Progenitor cell of endocrine pancreas (in vitro differentiated cells): ENCODE measurements at places on chromosomes 5 and 9.

- peaks cover 7% of the 10 kb centered on the region for H3K4me1 ChIP-seq
- no peaks in the 10 kb centered on the region for H3K36me3 ChIP-seq
- H3K27ac ChIP-seq: peak overlapping the region; percentile 34
- no peak overlapping the region for H3K4me3 ChIP-seq
These were observed 2.7 kb downstream of the BNC2 start for GRCh38 chr9:16867576-16868311.

- H3K27me3 ChIP-seq: peaks cover 40% of the 10 kb centered on the region
- DNase-seq: peak; percentile 15
- peak overlapping the region; percentile 75 for H3K27ac ChIP-seq
- peaks cover 8% of the 10 kb centered on the region for H3K4me1 ChIP-seq
These were observed 2.1 kb upstream of the GABRB2 start for GRCh38 chr5:161548487-161549094.

- no peak overlapping the region for H3K4me3 ChIP-seq
- no peaks in the 10 kb centered on the region for H3K36me3 ChIP-seq
- no peak overlapping the region for H3K27ac ChIP-seq
- no peak for DNase-seq
These were observed 132.6 kb downstream of the PLK2 start for GRCh38 chr5:58327289-58327688.

DNA sequence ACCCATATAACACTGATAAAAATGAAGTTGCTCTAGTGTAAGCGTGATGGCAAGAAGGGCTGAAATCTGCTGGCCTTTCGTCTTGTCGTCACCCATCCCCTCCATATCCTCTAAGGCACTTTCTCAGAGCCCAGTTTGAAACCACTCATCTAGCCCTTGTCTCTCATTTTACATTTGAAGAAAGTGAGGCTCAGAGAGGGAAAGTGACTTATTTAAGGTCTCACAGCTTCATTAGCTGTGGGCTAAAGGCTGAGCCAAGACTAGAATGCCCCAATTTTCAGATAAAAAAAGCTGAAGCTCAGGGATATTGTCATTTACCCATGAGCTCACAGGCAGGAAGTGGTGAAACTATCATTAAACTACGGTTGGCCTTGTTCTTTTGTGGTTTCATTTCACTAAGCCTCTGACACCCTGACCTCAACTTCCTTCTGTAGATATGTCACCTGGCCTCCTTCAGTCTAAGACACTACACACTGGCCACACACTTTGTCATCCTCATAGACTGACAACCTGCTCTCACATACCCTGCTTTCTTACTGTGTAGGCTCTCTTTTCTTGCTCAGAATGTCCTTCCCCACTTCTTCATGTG is 176.7 kb upstream of the DMAC1 start:
- H3K4me3 ChIP-seq: no peak overlapping the region
- H3K36me3 ChIP-seq: no peaks in the 10 kb centered on the region
- no peaks in the 10 kb centered on the region for H3K27me3 ChIP-seq
- peak overlapping the region; percentile 23 for H3K27ac ChIP-seq
- DNase-seq: no peak

DNA sequence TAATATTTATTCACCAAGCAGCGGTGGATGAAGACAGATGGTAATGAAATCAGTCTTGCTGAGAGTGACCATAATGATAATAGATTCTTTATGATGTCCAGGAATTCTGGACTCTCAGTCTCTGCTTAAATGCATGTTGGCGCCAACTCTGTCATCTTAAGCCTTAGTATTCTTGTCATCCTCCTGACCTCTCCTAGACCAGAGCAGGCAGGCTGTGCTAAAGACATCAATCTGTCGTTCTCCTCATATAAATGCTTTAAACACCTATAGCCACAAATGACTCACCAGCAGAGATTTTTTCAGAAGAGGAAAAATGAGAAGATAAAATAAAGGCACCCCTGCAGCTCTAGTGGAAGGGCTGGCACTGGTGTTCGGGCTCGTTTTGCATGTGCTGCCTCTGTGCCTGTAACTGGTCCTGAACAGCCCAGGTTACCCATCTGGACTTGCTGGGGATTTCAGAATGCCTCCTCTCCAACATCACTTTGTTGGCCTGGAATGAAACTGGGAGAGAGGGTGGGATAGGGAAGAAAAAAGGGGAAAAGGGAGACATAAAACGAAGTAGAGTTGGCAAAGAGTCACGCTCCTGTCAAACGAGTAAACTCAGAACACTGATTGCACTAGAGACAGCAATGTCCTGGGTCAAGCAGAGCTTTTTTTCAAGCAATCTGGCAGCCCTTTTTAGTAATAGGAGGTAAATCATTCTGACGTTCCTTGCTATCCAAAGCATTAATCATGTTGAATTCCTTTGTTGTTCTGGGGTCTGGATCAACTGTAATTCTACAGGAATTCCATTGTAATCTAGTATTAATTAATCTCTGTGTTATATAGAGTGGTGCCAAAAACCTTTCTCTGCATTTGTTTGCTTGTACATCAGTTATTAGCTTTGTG is 195.5 kb upstream of the CLINT1 start:
- H3K4me3 ChIP-seq: no peak overlapping the region
- H3K27me3 ChIP-seq: peaks cover 11% of the 10 kb centered on the region
- no peak for DNase-seq
- peak overlapping the region; percentile 19 for H3K27ac ChIP-seq
- H3K36me3 ChIP-seq: no peaks in the 10 kb centered on the region
- H3K4me1 ChIP-seq: peaks cover 17% of the 10 kb centered on the region

- H3K4me3 ChIP-seq: no peak overlapping the region
- no peak overlapping the region for H3K27ac ChIP-seq
- H3K4me1 ChIP-seq: no peaks in the 10 kb centered on the region
- peaks cover 1% of the 10 kb centered on the region for H3K36me3 ChIP-seq
- no peak for DNase-seq
These were observed 22.4 kb downstream of the LYRM7 start for GRCh38 chr5:131193106-131193505.

GRCh38 chr5:11797132-11797531 is 107.1 kb downstream of the CTNND2 start:
- no peak for DNase-seq
- no peaks in the 10 kb centered on the region for H3K27me3 ChIP-seq
- H3K27ac ChIP-seq: no peak overlapping the region
- H3K36me3 ChIP-seq: peaks cover 9% of the 10 kb centered on the region
- H3K4me3 ChIP-seq: no peak overlapping the region

DNA sequence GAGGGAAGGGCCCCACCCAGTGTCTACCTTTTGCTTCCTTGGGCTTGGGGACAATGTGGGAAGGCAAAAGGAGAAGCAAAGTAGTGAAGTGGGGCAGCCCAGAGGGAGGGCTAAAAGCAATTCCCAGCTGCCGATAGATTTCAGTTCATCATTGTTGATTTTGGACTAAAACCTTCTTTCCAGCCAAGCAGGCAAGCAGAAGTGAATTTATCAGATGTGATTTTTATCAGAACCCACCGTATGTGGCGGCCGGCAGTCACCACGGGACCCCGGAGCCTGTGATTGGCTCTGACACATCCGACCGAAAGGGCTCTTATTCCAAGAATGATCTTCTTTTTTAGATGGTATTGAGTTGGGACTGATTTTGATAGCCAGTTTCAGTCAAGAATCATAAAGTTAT is 559.9 kb downstream of the PSAT1 start:
- H3K27me3 ChIP-seq: peaks cover 27% of the 10 kb centered on the region
- H3K4me3 ChIP-seq: no peak overlapping the region
- H3K4me1 ChIP-seq: peaks cover 9% of the 10 kb centered on the region
- no peak for DNase-seq
- no peaks in the 10 kb centered on the region for H3K36me3 ChIP-seq
- H3K27ac ChIP-seq: no peak overlapping the region

DNA sequence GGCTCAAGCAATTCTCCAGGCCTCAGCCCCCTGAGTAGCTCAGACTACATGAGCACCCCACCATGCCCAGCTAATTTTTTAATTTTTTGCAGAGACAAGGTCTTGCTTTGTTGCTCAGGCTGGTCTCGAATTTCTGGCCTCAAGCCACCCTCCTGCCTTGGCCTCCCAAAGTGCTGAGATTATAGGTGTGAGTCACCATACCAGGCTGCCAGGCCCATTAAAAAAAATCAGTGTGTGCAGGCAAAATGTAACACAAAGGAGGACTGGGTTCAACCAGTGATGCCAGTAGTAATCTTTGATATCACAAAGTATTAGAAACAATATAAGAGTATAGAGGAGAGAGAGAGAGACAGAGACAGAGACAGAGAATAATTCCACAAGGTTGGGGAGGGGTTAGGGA is 322.7 kb downstream of the MSX2 start:
- no peaks in the 10 kb centered on the region for H3K36me3 ChIP-seq
- H3K27ac ChIP-seq: no peak overlapping the region
- no peak overlapping the region for H3K4me3 ChIP-seq

DNA sequence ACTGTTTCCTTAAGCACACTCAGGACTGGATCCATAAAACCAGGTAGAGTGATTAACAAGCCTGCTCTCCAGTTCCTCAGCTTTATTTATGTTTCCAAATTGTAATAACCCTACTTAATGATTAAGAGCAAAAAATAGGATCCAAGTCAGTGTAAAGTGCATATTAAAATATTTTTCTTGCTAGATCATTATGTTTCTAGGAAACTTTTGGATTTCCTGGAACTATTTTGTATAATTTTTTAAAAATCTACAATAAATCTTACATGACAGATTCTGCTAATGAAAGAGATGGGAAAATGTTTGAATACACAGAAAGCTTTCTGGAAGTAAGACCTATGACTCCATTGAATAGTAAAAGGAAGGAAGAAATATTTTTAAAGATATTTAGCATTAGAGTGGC is 35.5 kb downstream of the BHMT start:
- no peak overlapping the region for H3K27ac ChIP-seq
- no peak for DNase-seq

- DNase-seq: no peak
- no peak overlapping the region for H3K27ac ChIP-seq
- H3K4me1 ChIP-seq: no peaks in the 10 kb centered on the region
- no peak overlapping the region for H3K4me3 ChIP-seq
- peaks cover 2% of the 10 kb centered on the region for H3K36me3 ChIP-seq
These were observed 119.5 kb upstream of the ZNF618 start for GRCh38 chr9:113756476-113757192.

- H3K27ac ChIP-seq: peak overlapping the region; percentile 81
- peaks cover 19% of the 10 kb centered on the region for H3K4me1 ChIP-seq
- peaks cover 6% of the 10 kb centered on the region for H3K36me3 ChIP-seq
- no peak for DNase-seq
These were observed 38.6 kb downstream of the EXOSC2 start for GRCh38 chr9:130732136-130732535.

DNA sequence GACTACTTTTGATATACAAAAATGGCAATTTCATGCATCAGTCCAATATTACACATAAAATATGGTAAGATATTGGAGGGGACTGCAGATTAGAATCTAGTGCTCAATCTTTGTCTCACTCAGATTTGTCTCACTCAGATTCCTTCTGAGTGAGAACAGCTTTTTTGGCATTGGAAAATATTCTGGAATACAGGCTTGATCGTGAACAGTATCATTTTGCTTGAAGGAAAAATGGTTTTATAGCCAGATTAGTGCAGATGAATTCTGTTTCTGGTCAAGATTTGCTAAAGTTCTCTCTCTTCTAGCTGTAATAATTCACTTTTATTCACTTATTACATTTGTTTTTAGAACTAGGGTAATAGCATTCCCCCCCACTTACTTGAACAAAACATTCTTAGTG is 51.2 kb downstream of the MAN2A1 start:
- H3K27me3 ChIP-seq: no peaks in the 10 kb centered on the region
- peaks cover 13% of the 10 kb centered on the region for H3K4me1 ChIP-seq
- no peaks in the 10 kb centered on the region for H3K36me3 ChIP-seq
- DNase-seq: no peak
- no peak overlapping the region for H3K27ac ChIP-seq

GRCh38 chr5:157835041-157835440 is 23.9 kb downstream of the CLINT1 start:
- H3K36me3 ChIP-seq: peaks cover 8% of the 10 kb centered on the region
- no peaks in the 10 kb centered on the region for H3K27me3 ChIP-seq
- H3K4me3 ChIP-seq: no peak overlapping the region
- peaks cover 21% of the 10 kb centered on the region for H3K4me1 ChIP-seq

GRCh38 chr9:3243683-3244082 is 282.1 kb downstream of the RFX3 start:
- no peak for DNase-seq
- H3K36me3 ChIP-seq: peaks cover 18% of the 10 kb centered on the region
- peaks cover 4% of the 10 kb centered on the region for H3K4me1 ChIP-seq
- no peaks in the 10 kb centered on the region for H3K27me3 ChIP-seq

- H3K36me3 ChIP-seq: peaks cover 30% of the 10 kb centered on the region
- H3K4me3 ChIP-seq: no peak overlapping the region
- DNase-seq: no peak
- H3K27ac ChIP-seq: peak overlapping the region; percentile 80
- peaks cover 45% of the 10 kb centered on the region for H3K4me1 ChIP-seq
These were observed 39.7 kb upstream of the TJP2 start for GRCh38 chr9:69134412-69134811.

DNA sequence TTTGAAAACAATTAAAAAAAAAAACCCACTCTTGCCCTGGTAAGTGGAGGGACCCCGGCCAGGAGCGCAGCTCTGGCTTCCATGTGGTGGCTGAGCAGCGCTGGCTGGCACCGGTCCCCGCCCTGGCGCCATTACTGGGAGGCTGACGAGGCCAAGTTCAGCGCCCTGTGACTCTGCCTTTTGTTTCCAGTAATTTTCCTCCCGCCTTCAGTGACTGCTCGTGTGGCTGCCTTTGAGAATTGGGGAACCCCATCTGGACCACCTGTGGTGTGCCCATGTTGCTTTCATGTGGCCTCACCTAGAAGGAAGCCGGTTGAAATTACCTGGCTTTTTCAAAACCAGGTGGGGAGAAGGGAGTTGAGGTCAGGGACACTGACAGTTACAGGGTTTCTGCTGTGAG is 136.1 kb downstream of the GAPVD1 start:
- no peak overlapping the region for H3K27ac ChIP-seq
- H3K27me3 ChIP-seq: no peaks in the 10 kb centered on the region
- DNase-seq: no peak
- H3K4me1 ChIP-seq: no peaks in the 10 kb centered on the region

GRCh38 chr5:13987843-13988464 is 43.5 kb upstream of the DNAH5 start:
- no peaks in the 10 kb centered on the region for H3K36me3 ChIP-seq
- H3K4me3 ChIP-seq: no peak overlapping the region
- H3K27me3 ChIP-seq: peaks cover 13% of the 10 kb centered on the region
- DNase-seq: peak; percentile 21

DNA sequence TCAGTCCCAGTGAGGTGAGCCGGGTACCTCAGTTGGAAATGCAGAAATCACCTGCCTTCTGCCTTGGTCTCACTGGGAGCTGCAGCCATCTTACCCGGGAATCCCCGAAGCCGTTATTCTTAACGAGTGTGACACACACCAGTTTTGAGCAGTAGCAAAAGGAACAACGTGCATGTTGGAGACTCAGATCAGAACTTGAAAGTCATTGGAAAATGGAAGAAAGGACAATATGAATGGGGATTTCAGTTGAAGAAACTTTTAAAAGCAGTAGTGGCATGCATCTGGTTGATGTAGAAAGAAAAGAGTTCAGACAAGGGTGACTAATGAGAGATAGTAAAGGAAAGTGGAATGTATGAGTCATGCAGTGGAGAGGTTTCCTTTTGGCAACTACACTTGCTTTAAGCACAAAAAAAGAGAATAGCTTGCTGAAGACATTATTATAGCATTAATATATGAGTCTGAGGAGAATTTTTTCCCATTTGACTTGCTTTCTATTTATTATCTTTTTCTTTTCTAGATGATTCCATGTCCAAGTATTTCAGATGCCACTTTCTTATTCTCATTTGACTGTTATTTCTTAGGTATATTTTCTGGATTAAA is 44.4 kb upstream of the ANKDD1B start:
- H3K4me1 ChIP-seq: peaks cover 3% of the 10 kb centered on the region
- no peak overlapping the region for H3K4me3 ChIP-seq
- no peak for DNase-seq
- H3K36me3 ChIP-seq: peaks cover 26% of the 10 kb centered on the region
- no peaks in the 10 kb centered on the region for H3K27me3 ChIP-seq
- H3K27ac ChIP-seq: peak overlapping the region; percentile 13

- peak overlapping the region; percentile 43 for H3K27ac ChIP-seq
- no peak overlapping the region for H3K4me3 ChIP-seq
- no peak for DNase-seq
- peaks cover 32% of the 10 kb centered on the region for H3K4me1 ChIP-seq
- no peaks in the 10 kb centered on the region for H3K27me3 ChIP-seq
These were observed 94.4 kb upstream of the IFNE start for GRCh38 chr9:21576331-21577189.
